COLO829 (cell line): ENCODE measurements at places on chromosomes 13 and 19.

- no peak for DNase-seq
These were observed 1.5 kb downstream of the CCDC106 start for GRCh38 chr19:55649268-55650125.

- no peak for DNase-seq
These were observed 151.1 kb downstream of the LHFPL6 start for GRCh38 chr13:39451860-39452301.

DNA sequence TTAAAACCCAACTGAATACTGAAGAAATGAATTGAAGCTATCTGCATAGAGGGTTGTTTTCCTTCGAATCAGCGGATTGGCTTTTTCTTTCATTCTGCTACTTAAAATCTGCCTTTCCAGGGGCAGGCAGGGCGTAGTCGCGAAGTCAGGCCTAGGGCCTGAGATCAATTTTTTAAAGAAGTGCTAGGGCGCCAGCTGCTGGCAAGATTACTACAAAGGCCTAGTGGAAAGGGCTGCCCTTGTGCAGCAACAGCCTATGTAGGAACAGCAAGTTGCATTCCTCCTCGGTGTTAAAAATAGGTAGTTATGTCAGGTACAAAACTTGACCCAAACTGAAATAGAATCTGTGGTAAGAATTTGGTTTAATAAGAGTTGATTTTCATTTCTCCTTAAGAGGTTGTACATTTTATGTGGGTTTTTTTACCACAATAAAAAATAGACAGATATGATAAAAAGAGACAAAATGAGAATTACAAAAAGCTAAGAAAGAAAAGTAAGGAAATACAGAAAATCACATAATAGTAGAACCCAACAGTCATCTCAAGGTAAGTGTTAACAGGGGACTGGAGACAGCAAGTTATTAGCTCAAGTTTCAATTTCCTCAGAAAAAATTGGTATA lies 9.5 kb upstream of the URAD start:
- no peak for DNase-seq

DNA sequence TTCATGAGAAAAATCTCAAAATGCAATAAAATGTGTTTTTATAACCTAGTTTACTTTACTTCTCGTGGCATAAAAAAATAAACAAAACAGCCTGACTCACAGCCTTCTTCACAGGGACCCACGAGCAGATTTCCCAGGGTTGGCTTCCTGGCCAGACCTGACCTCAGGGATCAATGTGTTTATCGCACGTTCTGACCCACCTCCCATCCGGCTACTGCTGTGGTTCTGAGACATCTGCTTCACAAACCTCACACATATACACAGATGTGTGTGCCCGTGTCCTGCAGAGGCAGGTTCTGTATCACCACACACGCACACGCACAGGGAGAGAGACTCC lies 118.3 kb downstream of the COL4A2 start:
- no peak for DNase-seq

DNA sequence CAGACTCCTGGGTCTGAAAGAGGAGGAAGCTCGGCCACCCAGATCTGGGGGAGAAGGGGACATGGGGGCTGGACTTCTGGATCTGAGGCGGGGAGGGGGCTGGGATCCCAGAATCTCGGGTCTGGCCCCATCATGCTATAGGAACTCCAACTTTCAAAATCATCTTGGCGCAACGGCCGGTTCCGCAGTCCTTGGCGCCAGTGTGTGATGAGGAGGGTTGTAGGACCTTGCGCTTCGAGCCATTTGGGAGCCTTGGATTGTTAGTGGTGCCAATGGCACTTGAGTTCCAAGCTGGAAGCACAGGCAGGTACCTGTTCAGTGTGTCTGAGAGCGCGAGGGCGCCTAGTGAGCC lies 324 bp downstream of the RUVBL2 start:
- no peak for DNase-seq

DNA sequence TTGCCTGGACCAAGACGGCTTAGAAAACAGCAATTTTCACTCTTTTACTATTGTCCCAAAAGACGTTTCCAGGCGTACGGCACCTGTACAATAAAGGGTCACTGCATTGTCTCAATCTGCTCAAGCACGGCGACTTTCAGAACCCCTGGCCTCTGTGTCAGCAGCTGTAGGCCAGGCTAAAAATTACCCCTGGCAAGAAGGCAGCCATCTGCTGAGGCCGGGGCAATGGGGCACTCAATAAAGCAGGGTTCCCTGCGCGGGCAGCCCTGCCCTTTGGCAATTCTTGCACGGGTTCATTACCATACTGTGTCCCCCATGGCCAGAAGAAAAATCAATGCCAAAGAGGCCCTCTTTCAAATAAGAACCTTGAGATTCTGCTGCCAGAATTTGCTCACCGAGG lies 52.1 kb downstream of the STK24 start:
- DNase-seq, result no peak

GRCh38 chr13:39281539-39282150 lies 243.4 kb downstream of the NHLRC3 start:
- no peak for DNase-seq

- DNase-seq, result no peak
These were observed 323.0 kb downstream of the NDFIP2 start for GRCh38 chr13:79803989-79804388.

- no peak for DNase-seq
These were observed 11.6 kb upstream of the PGLS start for GRCh38 chr19:17499648-17500446.
